ENCODE measurements at places on chromosomes 2 and 18.
A peak's percentile ranks its signal among the peaks of the same experiment; 100 is the strongest.

- peak; percentile 86 for DNase-seq
These were observed 19.6 kb downstream of the UGP2 start for GRCh38 chr2:63861220-63861822.

DNA sequence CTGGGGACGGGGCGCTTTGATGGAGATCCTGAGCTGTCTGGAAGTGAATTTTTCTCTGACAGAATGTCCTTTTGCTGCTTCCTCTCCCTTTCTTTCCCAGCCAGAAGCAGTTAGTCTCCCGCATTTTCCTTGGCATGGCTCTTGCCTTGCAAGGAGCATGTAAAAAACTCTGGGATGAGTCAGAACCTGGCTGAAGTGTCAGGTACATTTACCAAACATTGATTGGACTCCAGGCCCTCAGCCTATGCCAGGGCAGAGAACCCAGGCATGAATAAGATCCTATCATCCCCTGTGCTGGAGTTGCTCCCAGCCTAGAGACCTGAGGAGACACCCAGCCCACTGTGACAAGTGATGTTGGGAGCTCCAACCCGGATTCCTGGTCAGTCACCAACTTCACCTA is 21.6 kb downstream of the STON1 start:
- DNase-seq = no peak

DNA sequence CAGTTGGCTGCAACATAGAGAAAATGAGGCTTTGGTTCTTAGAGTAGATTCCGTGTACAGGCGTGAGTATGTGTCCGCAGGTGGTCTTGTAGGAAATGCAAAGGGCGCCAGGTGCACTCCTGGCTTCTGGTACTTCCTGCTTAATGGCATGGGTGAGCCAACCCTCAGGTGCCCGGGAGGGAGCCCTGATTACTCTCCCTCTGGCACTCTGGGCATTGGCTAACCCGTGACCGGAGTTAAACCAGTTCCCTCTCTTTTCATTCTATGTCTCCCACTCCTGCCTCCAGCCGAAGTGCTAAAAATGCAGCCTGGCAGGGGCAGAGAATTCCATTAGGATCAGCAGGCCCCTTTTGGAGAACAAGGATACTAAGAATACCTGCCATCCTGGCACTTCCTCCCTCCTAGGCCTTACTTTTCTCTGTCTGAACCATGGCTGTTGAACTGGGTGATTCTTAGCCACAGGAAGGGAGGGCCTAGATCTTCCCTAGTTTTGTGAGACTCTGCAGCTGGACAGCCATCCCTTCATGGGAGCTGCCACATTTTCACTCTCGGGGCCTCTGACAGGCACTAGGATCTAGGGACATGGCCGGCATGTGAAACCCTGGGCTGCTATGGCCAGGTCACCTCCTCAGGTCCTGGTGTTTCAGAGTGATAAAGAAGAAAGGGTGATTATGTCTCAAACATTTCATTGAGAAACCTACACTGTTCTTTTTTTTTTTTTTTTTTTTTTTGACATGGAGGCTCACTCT is 6.5 kb downstream of the MERTK start:
- DNase-seq = no peak

- DNase-seq = no peak
These were observed 220.1 kb upstream of the CTAGE1 start for GRCh38 chr18:22637787-22638186.

GRCh38 chr2:148515976-148516375 is 128.6 kb upstream of the EPC2 start:
- no peak for DNase-seq

GRCh38 chr2:234911271-234911670 is 40.5 kb upstream of the SH3BP4 start:
- no peak for DNase-seq

- DNase-seq = no peak
These were observed 120.8 kb downstream of the CRIM1 start for GRCh38 chr2:36476411-36476810.

DNA sequence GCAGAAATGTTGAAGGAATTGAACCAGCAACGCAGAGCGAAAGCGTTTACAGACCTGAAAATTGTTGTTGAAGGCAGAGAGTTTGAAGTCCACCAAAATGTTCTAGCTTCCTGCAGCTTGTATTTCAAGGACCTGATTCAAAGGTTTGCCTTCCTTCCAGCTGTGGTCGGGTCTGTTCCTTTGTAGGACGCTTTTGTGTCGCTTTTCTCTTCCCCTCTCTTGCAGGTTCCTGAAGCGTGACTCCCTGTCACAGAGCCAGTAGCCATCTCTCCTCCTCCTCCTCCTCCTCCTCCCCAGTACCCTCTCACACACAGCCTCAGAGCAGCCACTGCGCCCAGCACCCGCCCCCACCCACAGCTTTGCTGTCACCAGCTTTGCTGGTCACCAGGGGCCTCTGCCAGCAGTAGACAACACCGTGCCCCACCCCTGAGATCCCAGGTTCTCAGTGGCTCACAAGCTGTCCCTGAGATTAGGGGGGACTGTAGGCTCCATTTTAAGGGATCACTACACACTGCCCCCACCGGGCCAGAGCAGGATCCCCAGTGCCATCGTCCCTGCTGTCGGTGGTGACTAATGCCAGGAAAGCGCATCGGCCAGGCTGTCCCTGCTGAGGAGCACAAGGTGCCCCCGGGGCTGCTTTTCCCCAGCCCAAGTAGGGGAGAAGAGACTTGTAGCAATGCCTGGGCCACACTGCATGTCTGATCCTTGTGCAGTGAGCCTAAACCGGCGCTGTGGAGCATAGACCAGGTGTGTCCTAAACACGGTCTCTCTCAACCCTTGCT is 242.3 kb downstream of the ATAD2B start:
- DNase-seq = peak; percentile 18

DNA sequence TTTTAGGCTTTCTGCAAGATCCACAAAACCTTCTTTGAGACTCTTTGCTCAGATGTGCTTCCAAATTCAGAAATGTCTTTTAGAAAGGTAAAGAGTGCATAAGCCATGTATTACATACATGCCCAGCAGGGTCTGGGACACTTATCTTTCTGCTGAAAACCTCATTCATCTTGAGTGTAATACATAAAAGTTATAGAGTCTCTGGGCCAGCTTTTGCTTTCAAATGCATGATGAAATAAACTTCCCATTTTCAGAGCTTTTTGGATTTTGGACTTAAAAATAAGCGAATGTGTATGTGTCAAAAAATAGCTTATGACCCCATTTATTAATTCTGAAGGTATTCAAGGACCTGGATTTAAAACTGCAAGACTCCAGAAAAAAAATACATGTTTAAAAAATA is 8.0 kb downstream of the CYRIA start:
- DNase-seq = no peak

- DNase-seq = no peak
These were observed 1142.0 kb upstream of the TMEFF2 start for GRCh38 chr2:193336781-193337180.

DNA sequence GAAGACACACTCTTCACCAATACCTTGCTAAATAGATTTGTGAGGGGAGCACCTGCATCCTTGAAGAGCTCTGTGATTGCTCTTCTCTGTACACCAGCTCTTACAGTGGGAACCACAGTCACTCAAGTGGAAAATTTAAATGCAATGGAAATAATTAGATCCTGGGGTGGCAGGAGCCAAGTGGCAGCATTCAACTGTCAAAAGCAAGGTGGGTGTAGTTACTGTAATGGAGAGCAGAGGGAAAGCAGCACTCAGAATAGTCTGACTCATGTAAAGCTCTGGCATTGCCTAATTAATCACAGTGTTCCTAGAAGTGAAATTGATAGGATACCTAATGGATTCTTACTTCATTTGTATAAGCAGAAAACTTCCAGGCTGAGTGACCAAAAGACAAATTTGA is 245.8 kb downstream of the KCNE4 start:
- no peak for DNase-seq

DNA sequence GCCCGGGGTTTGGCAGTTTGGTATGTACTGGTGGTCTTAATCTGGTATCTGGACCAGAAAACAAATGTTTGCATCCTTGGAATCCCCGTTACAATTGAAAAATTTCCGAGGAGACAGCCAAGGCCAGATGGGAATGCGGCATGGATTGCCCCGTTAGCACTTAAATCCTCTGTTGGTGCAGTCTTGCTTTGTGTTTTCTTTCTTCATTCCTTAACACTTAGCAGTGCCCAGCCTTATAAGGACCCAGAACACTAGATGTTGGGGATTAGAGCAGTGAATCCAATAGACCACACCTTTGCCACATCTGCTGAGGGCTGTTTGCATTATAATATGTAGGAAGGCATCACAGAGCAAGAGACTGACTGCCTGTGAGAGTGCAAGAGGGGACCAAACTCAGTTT is 12.8 kb upstream of the ZNF532 start:
- no peak for DNase-seq

DNA sequence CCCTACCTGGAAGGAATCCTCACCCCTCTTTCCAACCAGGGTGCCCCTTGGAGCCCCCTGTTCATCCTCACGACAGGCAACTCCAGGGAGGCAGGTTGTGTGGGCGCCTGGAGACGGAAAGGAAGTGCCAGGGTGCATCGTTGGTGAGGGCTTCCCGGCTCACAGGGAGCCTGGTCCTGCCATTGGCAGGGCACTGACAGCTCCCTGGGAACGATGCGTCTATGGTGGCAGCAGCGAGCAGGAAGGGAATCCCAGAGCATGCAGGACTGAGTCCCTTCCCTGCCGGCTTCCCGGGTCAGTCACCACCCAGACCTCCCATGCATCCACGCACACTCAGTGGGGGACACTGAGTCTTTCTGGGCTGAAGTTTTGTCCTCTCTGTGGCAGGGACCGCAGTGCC is 117.6 kb downstream of the INHBB start:
- no peak for DNase-seq

DNA sequence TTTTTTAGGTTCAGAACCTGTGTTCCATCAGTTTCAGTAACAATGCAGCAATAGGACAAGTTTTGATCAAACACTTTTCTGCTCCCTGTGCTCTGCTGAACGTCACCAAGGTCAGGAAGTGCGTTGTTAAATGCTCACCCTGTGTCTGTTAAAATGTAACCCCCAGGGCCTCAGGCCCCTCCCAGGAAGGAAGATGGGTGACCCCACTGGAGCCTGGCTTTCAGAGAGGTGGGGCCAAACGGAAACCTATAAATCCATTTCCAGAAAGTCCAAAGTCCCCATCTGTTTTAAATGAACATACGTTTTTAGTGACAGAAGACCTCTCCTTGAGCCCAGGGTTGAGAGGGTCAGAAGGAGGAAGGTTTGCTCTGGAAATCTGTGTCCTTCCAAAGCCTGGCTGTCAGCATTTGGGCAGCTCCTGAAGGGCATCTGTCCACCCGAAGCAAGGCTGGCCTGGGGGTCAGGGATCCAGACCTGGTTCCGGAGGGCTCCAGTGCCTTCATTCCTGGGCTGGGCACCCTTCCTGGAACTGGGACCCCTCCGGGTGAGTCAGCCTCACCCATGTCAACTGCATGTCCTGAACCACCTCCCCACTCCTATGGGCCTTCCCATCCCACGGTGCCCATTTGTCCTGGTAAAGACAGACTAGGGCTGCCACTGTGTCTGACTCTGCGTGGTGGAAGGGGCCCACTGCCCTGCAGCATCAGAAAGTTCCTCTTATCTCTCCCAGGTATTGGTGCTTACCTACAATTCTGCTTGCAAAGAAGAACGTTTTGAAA is 117.4 kb upstream of the COPS8 start:
- no peak for DNase-seq

DNA sequence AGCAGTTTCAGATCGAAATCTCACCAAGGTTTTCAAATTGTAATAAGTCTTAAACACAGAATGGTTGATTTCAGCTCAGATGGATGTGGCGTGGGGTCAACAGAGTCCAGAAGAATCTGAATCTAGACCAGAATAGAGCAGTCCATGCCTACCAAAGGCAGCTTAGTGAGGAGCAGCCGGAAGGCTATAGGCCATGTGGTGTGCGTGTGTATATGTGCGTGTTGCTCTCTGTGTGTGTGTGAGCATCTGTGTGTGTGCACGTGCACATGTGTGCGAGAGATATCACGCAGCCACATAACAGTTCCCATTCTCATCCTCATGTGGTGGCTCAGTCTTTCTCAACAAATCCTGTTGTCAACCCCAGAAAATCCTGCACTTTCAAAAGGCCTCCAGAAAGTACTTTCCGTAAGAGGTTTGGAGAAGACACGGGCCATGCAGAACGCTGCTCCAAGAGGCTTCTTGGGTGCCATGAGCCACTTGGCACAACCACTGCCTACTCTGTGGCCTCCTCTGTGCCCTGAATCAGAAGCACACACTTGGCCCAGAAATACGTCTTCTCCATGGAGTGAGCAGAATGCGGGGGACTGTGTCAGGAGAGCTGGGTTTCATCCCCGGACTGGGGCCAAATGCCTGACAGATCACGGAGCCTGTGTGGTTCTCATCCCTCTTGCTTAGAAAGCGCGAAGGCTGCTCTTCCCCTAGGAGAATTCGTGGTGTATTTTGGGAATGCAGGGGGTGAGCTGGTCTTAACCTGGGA is 67.3 kb downstream of the ACKR3 start:
- DNase-seq = no peak

DNA sequence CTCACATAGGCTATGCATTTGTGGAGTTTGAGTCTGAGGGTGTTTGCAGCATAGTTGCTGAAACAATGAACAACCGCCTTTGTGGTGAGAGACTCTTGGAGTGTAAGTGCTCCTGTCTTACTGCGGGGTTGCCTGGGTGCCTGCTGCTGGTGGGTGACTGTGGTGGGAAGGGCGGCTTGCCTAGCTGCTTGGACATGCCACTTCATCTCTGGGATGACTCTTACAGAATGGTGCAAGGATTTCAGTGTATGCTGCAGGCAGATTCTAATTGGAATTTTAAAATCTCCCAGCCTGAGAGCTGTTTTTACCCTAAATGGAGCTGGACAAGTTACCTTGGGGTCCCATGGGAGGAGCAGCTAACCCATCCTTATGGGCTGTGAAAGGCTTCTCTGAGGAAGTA is 50.1 kb downstream of the CYP27C1 start:
- DNase-seq = no peak

GRCh38 chr2:234427081-234428061 is 69.5 kb downstream of the ARL4C start:
- DNase-seq = no peak

GRCh38 chr18:6781142-6781714 is 51.7 kb downstream of the ARHGAP28 start:
- no peak for DNase-seq

DNA sequence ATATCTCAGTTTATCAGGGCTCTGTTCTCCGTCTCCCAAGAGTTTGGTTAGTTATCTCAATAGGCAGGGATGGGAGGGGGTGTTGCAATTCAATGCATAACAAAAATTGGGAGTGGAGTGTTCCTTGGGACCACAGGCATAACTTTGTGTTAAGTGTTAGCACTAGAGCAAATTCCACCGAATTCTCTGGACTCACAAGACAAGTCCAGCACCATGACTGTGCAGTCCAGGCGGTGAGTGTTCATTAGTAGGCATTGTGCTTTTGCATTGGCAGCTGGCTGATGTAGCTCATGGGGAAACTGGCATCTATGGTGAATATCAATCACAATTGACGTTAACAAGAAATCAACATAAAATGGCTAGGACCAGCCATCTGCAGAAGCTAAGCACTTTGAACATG is 79.0 kb upstream of the CABLES1 start:
- DNase-seq = no peak

DNA sequence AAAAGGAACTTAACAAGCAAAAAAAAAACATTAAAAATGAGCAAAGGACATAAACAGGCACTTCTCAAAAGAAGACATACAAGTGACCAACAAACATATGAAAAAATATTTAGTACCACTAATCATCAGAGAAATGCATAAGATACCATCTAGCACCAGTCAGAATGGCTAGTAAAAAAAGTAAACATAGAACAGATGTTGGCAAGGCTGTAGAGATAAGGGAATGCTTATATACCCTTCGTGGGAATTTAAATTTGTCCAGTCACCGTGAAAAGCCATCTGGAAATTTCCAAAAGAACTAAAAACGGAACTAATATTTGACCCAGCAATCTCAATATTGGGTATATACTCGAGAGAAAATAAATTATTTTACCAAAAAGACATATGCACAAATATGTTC is 1751.3 kb upstream of the LRRTM1 start:
- no peak for DNase-seq

GRCh38 chr18:6013171-6013810 is 118.0 kb upstream of the TMEM200C start:
- DNase-seq = no peak

Data from Kasumi-1 (cell line).